ENCODE measurements at places on chromosomes 12 and 14. TPM values are rescaled to one million over a fixed set of nuclear protein-coding genes. Genes with fewer than 3 reads are reported as not detected.

DNA sequence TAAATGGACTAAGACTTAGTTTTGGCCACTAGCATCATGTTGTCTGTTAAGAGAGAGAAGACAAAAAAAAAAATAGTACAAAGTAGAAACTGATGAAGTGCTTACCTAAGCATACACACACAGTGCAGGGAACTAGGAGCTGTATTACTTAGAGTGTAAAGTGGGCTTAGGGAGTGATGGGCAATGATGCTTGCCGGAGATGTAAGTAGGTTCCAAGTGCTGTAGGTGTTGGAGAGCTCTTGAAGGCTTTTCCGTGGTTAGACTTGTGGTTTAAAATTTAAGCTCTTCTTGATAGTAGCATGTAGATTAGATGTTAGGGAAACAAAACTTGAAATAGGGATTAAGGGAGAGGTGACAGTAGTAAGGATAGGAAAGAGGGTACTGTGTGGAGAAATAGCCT is 34.7 kb downstream of the MIA2 start:
- no peaks in the 10 kb centered on the region for H3K36me3 ChIP-seq
- ATAC-seq, result no peak
- peak overlapping the region; percentile 82 for H3K4me3 ChIP-seq
- no peak overlapping the region for H3K27ac ChIP-seq
- H3K27me3 ChIP-seq, result no peaks in the 10 kb centered on the region

DNA sequence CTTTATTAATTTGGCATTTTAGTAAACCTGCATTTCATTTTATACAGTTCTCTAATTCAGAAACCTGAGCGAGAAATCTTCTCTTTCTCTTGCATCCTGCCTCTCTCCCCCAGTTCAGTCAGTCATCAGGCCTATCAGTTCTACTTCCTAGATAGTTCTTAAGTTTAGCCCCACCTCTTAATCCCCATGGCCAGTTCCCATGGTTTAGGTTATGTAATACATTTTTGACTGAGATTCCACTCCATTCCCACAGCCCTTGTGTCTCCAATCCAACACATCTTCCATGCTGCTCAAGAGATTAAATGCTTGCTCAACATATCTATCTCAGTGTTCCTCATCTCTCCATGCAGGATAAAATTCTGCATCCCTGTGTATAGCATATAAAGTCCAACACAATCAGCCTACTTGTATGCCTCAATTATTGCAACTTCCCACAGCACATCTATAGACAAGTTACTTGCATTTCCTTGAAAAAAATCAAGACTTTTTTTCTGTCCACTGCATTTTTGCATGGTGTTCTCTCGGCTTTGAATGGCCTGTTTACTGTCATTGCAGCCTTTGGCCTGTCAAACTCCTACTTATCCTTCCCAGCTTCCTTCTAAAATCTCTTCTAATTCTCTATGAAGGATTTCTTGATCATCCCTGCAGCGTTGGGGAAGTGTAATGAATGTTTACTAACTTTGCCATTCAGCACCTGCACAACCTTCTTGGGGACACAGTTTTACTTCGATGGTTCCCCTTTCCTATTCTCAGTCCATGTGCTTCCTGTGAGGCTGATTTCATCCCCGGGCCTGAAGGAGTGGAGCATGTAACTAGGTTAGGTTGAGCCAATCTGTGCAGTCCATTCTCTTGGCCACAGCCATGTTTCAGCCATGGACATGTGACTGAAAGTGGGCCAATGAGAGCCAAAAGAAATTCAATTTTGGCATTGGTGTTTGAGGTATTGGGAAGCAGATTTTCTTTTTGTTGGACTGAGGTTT is 80.8 kb downstream of the DACT1 start:
- H3K36me3 ChIP-seq, result no peaks in the 10 kb centered on the region
- no peak for ATAC-seq
- H3K27me3 ChIP-seq, result no peaks in the 10 kb centered on the region
- H3K4me1 ChIP-seq, result no peaks in the 10 kb centered on the region
- H3K4me3 ChIP-seq, result no peak overlapping the region

- no peaks in the 10 kb centered on the region for H3K27me3 ChIP-seq
- H3K4me1 ChIP-seq, result no peaks in the 10 kb centered on the region
- no peak for ATAC-seq
- no peak overlapping the region for H3K4me3 ChIP-seq
Measured at GRCh38 chr12:90234472-90234871, 525.8 kb upstream of the ATP2B1 start.

The TAS2R8 gene
- total RNA-seq, result not detected

The OR6C6 gene
- not detected for total RNA-seq

The NAA30 gene
- total RNA-seq, result 32.9 TPM

The CHFR gene
- total RNA-seq, result 30.8 TPM

The CPM gene
- total RNA-seq, result 57.3 TPM
